ENCODE measurements at places on chromosomes 7 and 10.

DNA sequence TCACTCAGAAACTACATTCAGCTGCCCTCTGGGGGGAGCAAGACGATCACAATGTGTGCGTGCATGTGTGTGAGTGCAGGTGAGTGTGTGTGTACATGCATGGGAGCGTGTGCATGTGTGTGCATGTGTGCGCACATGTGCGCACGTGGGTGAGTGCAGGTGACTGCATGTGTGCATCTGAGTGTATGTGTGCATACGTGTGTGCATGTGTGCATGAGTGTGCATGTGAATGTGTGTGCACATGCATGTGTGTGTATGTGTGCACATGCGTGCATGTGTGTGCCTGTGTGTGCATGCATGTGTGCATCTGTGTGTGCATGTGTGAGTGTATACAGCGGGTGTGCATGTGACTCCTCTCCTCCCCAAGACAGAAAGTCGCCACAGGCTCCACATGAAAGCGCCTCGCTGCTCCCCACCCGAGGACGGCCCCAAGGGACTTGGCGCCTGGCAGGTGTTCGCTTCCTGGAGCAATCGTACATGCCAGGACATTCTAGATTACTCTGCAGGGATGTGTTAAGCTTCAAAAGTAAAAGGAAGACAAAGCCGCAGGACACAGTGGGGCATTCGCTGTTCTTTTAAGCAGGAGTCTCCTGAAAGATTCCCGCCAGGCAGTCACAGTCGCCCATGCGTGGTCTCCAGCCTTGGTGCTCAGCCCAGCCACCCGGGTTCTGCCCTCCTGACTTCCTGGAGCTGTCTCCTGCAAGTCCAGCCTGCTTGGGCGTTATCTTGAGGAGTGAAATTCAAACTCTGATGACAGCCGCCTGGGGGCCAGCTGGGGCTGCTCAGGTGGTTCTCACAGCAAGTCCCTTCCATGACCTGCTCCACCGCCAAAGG is 42.0 kb upstream of the ADGRA1 start:
- DNase-seq = no peak

DNA sequence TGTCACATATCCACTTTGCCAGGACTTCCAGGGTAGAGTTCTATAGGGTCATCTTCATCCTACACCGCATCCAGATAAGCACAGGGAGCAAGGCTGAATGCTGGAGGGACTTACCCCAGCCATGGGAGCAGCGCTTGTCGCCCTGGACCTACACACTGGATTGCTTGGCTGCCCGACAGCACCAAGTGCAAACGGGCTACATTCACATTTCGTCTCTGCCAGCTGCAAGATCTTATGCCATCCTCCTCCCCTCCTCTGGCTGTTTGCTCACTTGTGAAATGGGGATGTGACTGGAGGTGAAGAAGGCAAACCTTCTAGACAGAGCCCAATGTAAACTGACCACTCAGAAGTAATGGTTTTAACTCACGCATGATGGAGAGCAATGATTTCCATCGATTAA is 1.0 kb downstream of the DDC start:
- no peak for DNase-seq

GRCh38 chr10:42911359-42911758 is 128.8 kb downstream of the BMS1 start:
- DNase-seq = no peak

DNA sequence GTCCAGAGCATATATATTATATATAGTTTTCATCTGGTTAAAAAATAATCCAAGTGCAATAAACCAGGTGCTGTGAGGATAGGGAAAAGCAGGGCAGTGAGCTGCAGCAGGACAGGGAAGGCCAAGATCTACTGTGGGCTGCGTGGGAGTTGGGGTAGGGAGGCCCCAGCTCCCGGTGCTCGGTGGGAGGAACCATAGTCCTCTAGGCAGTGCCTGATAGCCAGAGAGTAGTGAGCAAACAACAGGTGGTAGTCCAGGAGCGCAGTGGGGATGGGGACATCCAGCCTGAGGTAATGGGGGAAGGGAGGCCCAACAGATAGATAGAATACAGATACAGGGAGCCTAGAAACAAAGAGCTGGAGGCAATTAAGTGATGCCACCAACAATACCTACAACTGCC is 4.1 kb upstream of the BMPR1A start:
- DNase-seq = no peak

GRCh38 chr7:74395745-74396311 is 57.9 kb upstream of the GTF2IRD1 start:
- no peak for DNase-seq

DNA sequence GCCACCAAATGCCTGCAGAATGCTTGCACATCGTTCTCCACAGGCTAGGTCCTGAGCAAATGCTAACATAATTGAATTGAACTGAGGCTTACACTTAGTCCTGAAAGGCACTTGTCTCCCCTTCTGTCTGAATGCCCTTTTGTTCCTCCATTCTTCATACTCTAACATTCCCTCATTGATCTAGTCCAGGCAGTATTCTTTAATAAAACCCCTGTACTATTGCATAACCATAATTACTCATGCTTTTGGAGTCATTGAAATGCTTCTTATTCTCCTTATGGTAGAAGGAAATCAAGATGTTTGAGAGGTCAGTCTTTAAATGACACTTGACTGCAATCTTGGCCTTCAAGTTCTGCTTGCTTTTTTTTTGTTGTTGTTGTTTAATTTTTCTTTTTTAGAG is 7.1 kb downstream of the PI4K2A start:
- DNase-seq = no peak

- no peak for DNase-seq
Observed at GRCh38 chr7:1059200-1060091, 15.1 kb downstream of the GPR146 start.

GRCh38 chr10:75967491-75967890 is 536.1 kb downstream of the LRMDA start:
- no peak for DNase-seq

- no peak for DNase-seq
Observed at GRCh38 chr7:1197997-1198625, 34.6 kb upstream of the UNCX start.

DNA sequence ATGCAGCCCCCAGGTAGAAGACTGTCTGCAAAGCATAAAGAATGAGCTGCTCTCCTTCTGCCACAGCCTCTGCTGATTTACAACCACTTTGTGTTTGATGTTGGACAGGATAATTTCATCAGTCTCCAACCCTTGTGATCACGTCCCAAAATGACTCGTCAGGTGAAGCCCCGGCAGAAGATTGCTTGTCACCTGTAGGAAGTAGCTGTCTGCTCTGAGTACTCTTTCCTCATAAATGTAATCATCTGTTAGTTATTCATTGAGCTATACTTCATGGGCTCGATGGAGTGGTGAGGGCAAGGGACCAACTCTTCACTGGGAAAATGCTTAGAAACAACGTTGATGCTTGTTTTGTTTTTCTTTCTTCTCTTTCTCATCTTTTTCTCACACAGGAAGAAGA is 290.9 kb upstream of the SP8 start:
- no peak for DNase-seq

GRCh38 chr10:129949411-129949810 is 14.7 kb downstream of the EBF3 start:
- DNase-seq = no peak
